ENCODE measurements at places on chromosomes 16 and 17. TPM values are rescaled to one million over a fixed set of nuclear protein-coding genes. Genes with fewer than 3 reads are reported as not detected.

Gene CACNG5
- total RNA-seq: 12.2 TPM

Gene C17orf113
- total RNA-seq: 4.2 TPM

Gene GAST
- total RNA-seq: not detected

Gene KRT36
- not detected for total RNA-seq

Gene TOM1L1
- total RNA-seq: 30.9 TPM

Gene TBC1D28
- total RNA-seq: not detected
